ENCODE measurements at places on chromosomes 6 and 20.

DNA sequence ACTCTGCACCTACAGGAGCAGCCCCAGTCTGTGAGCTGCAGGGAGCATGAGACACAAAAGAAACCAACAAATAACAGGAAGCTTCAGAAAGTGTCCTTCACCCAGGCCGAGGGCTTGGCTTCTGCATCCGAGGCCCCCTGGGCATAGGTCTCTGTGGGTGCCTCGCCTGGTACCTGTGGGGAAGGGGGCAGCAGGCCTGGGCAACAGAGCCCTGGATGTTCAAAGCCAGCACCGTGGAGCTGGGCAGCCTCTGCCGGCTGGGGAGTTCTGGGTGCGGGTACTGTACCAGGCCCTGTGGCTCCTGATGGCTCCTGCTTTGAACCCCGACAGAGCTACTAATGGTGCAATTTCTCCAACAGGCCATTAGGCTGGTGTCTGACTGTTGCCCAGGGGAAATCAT, 55.7 kb downstream of the TMEM242 start:
- DNase-seq, result no peak

DNA sequence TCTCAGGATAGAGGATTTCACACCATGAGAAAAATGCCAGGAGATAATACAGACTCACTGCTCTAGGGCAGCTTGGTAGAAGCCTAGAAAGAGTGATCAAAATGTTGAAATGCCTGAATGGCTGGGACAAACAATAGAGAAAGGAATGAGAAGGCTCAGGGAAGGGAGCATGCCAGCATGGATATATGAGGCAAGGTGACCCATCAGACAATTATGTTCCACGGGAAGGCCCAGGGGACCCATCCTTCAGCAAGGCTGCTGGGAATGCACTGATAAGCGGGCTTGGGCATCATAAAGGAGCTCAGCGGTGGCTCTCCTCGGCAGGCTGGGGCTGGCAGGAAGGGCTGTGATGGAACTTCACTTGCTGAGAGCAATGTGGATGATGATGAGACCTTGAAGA, 12.2 kb downstream of the HEBP2 start:
- DNase-seq, result no peak

- no peak for DNase-seq
Observed at GRCh38 chr6:137967689-137968454, 100.8 kb downstream of the TNFAIP3 start.

GRCh38 chr6:150535151-150535804, 64.4 kb upstream of the PLEKHG1 start:
- DNase-seq, result no peak

- peak; percentile 91 for DNase-seq
Observed at GRCh38 chr20:653110-653589, at the start of gene SRXN1. SRXN1 (minus strand) TSS chr20:653200; CDS start chr20:653185, 15 bp downstream.

DNA sequence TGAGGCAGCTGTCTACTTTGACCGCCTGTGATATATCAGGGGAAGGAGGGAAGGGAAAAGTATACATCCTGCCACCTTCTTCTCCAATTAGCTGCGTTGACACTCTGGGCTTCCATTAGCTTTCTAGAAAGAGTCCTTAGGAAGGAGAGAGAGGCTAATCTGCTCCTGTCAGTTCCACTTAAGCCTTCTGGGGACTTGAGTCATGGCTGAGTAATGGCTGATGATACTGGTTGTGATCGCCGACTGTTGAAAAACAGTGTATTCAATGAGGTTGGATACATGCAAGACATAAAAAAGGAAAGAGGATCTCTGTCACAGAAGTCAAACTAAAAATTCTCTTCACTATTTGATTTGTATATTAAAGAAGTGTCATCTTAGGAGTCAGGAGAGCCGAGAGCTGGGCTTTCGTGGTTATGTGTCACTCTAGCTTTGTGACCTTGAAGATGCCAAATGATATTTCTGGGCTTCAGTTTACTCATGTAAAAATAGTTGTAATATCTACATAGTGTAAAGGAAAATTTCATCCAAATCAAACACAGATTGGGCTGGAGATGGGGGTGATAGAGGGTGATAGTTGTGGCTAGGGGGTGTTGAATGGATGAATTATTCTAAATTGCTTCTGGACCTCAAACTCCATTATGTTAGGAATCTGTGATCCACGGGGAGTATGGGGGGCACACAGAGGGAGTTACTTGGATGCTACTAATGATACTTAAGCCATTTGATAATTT, 189.0 kb downstream of the UST start:
- no peak for DNase-seq

GRCh38 chr6:154301086-154301625, 55.4 kb downstream of the IPCEF1 start:
- DNase-seq, result no peak

- no peak for DNase-seq
Observed at GRCh38 chr6:6008089-6008647, 1.4 kb upstream of the NRN1 start.

- peak; percentile 64 for DNase-seq
Observed at GRCh38 chr20:1965520-1966351, 28.1 kb downstream of the PDYN start.

GRCh38 chr6:154261688-154262397, 94.8 kb downstream of the IPCEF1 start:
- DNase-seq, result no peak

GRCh38 chr6:72798196-72798595, 176.3 kb downstream of the KCNQ5 start:
- DNase-seq, result no peak

DNA sequence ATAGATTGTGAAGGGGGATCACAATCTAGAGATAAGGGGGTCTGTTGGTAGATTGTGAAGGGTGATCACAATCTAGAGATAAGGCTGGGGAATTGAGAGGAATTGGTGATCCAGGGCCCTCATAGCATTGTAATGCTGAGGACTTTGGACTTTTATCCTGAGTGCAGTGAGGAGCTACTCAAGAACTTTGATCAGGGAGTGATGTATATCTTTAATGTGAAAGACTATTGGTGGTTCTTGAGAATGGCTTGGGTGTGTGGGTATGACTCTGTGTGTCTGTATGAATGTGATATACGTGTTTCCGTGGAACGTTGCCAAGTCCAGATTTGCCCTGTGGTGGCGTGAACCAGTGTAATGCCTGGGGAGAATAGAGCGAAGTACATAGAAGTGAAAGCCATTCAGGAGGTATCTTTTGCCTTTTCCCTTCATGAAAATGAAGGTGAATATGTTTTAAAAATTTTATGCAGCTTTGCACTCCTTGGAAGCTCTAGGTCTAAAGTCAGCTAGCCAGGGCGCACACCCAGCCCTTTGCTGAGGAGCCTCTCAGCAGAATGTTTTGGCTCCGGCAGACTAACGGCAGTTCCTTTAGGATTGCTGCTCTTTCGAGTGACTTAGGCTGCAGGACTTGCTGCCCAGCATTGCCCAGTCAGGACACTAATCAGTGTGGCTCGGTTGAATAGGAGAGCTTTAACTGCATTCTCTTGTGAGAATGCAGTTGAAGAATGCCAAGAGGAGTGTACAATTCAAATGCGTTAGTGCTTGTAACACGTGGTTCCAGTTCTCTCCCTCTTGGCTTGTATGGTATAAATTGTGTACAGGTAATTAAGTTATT, 3.5 kb downstream of the ZFAND3 start:
- no peak for DNase-seq

DNA sequence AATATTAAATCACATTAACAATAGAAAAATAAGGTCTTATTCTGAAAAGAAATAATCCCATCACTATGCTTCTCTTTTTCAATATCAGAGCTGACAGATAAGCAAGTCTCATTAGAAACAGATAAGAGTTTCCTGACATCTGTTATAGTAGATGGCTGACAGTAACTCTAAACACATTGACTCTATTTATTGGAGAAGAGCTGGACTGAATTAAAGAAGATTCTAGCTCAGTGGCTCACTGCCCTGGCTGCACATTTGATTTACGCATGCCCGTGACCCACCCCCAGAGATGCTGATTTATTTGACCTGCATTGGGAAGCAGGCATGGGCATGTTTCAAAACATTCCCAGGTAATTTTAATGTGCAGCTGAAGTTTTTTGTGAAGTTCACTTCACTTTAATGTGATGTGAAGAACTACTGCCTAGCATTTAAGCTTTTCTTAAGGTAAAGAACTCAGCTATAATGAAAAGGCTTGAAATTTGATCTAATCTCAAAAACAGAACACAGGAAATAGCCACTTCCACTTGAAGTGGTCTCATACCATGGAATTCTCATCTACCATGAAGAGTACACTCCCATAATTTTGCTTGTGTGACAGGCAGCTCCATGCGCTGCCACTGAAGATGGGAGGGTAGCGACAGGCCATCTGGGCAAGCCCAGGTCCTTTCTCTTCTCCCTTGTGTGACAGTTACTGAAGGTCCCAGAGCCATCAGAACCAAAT, 162.3 kb downstream of the TPBG start:
- no peak for DNase-seq

DNA sequence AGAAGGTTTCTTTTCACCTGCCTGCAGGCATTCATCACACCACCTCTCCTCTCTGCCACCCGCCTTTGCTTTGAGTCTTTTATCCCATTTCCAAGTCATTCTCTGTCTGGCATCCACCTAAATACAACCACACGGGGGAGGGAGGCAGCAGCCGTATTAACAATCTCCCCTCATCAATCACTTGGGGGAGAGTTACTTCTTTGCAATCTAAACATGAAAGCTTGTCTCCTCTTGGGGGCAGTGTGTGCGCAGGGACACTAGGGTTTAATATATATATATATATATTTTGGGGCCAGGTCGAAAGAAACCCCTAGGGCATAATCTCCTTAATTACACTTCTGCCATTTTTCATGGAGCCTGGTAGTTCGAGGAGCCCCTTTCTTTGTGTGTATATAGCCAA, 214.5 kb downstream of the TSHZ2 start:
- DNase-seq, result no peak

- DNase-seq, result no peak
Observed at GRCh38 chr6:8082954-8083858, 19.0 kb upstream of the BLOC1S5 start.

- DNase-seq, result no peak
Observed at GRCh38 chr6:95094751-95095663, 482.3 kb upstream of the MANEA start.

DNA sequence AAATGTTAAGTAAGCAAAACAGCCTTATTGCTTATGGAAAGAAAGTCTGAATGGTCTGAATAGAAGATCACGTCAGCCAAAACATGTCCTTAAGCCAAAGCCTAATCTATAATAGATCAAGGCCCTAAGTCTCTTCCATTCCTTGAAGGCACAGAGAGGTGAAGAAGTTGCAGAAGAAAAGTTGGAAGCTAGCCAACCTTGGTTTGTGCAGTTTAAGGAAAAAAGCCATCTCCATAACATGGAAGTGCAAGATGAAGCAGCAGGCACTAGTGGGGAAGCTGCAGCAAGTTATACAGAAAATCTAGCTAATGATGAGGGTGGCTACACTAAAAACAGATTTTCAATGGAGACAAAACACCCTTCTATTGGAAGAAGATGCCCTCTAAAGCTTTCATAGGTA, 29.1 kb downstream of the LRRN4 start:
- no peak for DNase-seq

DNA sequence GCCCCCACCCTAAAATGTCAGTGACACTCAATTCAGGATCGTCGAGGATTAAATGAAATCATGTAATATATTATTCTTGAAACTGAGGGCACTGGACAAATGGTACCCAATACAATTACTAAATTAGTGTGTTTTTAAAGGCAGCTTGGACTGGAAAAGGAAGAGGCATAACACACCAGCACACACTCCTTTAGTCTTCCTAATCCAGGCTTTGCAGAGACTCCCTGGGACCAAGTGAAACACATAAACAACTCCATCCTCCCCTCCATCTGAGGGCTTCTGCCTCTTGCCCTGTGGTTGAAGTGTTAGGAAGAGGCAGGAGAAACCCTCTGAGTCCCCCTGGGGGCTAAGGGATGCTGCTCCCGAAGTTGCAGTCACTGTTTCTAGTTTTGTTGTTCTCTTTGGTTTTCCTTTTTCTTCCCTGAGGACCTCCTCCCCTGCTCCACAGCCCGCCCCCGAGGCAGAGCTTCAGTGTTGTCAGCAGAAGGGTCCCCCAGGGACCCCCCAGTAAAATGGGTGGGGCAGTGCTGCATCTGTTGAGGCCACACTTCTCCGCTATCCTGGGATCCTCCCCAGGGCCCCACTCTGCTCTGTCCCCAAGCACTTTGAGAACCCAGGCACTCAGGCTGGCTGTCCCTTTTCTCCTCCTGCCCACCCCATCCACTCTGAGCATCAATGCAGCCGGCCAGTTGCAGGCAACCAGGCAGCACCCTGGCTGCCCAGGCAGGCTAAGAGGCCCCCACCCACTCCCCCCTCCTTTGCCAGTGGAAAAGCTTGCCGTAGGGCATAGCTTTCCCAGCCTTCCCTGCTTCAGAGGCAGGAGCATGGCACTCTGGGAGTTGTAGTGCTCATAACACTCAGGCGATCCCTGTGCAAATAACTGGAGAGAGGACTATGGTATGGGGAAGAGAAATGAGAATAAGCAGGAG, 5.9 kb downstream of the TMEM63B start:
- DNase-seq, result no peak

- DNase-seq, result no peak
Observed at GRCh38 chr6:7903673-7904072, 6.9 kb downstream of the TXNDC5 start.

DNA sequence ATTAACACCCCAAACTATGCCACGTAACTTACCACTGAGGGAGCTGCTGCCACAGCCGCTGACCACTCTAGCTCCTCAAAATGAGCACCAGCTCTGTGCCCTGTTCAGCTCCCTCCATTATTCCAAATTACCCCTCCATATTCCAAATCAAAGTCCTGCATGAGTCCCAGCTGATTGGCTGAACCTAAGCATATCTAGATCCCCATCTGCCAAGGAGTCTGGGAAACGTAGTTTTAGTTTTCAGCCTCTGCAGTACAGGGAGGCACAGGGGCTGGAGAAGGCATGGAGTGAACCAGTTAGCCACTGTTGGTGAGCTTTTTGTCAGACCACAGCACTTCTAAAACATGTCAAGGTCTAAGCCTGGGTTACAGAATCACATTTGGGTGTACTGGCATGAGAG, 15.9 kb downstream of the UNC5CL start:
- no peak for DNase-seq

- DNase-seq, result peak; percentile 32
Observed at GRCh38 chr6:69835414-69836179, 30.8 kb upstream of the COL19A1 start.

DNA sequence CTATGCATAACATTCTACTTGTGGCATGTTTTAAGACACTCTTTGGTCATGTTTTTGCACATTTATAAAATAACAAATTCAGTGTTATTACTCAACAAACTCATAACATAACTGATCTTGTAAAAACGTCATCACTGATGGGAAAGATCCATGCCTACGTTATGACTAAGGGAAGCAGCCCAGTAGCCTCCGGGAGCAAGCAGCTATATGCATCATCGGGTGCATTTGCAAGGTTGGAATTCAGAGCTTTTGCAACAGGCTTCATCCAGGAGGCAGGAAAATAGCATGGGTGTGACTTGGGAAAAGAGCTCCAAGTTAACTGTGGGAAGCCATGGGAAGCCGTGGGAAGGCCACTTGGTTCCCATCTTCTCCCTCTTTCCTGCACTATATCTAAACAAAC, 271.6 kb upstream of the SGK1 start:
- DNase-seq, result peak; percentile 97

GRCh38 chr20:36092398-36093024, 62.0 kb upstream of the EPB41L1 start:
- no peak for DNase-seq

- DNase-seq, result no peak
Observed at GRCh38 chr6:138907167-138907566, 80.9 kb downstream of the REPS1 start.

GRCh38 chr20:13685623-13686022, 46.9 kb upstream of the TASP1 start:
- no peak for DNase-seq

GRCh38 chr6:139131736-139132280, 3.1 kb upstream of the HECA start:
- DNase-seq, result no peak
